ENCODE measurements at places on chromosomes 5 and 9.

GRCh38 chr5:79936646-79937216 is 54.3 kb downstream of the MTX3 start:
- no peak for DNase-seq

GRCh38 chr5:170211575-170212334 is 21.0 kb upstream of the C5orf58 start:
- no peak for DNase-seq

- DNase-seq: no peak
Observed at GRCh38 chr5:103424453-103425205, 138.0 kb downstream of the NUDT12 start.

DNA sequence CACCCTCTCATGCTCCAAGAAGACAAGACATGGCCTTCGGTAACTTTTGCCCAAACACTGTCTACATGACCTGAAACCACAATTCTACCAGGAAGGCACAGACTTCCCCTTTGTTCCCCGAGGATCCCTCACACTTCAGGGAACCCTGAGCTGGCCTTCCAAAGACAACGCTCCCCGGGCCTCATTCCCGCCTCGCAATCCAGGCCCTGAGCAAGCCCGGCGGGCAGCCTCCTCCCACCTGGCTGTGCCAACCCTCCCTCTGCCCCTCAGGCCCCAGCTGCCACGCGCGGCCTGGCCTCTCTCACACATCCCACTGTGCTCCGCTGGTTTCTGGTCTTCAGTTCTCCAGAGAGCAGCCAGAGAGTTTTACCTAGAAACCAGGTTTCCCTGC is 7.3 kb downstream of the QSOX2 start:
- DNase-seq: no peak

GRCh38 chr9:136143215-136144001 is 24.7 kb upstream of the TMEM250 start:
- DNase-seq: no peak
